Cerebellar nuclear complex (tissue), 1 donor: ENCODE measurements at places on chromosomes 1 and 21.
A peak's percentile ranks its signal among the peaks of the same experiment; 100 is the strongest.

DNA sequence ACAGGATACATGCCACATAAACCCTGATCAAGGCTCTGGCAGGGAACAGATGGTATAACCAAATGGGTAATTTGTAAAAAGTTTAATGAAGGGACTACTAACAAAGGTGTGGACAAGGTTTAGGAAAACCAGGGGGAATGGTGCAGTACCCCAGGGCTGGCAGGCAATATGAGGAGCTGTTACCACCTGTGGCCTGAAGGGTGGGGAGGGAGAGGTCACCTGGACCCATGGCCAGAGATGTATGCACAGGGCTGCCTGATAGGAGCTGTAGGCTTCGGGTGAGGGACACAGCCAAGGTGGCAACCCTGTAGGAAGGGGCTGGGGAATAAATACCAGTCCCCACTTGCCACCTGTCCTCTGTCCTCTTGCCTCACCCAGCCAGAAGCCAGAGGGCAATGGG lies 51.4 kb upstream of the ID3 start:
- DNase-seq = no peak

DNA sequence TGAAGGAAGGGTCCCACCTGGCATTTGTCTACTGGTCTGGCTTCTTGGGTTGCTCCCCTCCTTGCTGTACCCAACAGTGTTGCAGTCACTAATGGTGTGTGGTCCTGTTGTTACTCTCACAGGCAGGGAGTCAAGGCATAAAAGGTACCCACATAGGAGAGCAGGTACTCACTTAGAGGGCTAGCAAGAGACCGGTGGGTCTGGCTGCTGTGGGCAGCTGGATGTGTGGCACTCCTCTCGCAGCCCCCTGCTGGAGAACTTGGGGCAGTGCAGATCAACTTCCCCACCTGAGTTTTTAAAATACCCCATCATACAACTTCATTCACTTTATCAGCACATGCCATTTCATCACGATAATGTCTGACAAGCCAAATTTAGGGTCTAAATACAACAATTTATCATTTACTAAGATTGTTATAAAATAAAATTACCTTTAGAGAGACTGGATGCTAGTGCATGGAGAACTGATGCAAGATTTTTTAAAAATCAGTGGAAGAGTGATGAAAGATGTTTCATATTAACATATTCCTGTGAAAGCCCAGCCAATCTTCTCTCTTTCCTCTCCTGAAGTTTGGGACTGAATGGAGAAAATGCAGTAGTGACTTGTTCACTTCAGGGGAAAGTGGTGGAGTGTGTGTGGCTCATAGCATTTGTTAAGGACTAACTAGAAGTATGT lies 42.8 kb downstream of the ACP6 start:
- no peak for DNase-seq

DNA sequence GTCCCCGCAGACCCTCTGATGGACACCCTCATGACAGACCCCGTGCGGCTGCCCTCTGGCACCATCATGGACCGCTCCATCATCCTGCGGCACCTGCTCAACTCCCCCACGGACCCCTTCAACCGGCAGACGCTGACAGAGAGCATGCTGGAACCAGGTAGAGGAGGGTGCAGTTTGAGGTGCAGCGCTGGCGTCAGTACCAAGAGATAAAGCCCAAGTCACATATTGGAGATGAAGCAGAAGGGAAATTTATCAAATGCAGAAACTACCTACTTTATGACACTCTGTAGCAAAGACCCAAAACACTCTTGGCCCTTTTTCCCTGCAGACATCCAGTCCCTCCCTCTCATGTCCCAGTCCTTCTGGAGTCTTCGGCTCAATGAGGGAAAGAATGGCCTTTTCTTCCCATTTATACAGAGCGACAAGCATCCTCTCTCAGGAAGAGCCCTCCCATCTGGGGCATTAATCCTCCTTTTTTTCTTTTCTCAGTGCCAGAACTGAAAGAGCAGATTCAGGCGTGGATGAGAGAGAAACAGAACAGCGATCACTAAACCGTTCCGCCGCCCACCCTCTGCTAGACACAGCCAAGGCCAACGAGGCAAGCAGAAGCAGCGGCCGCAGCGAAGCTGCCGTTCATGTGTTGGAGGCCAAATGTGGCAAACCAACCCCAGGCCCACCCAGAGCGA lies 30.8 kb upstream of the KIF1B start:
- DNase-seq = peak; percentile 44

GRCh38 chr1:3454811-3455618 lies 550 bp downstream of the ARHGEF16 start:
- DNase-seq = no peak

DNA sequence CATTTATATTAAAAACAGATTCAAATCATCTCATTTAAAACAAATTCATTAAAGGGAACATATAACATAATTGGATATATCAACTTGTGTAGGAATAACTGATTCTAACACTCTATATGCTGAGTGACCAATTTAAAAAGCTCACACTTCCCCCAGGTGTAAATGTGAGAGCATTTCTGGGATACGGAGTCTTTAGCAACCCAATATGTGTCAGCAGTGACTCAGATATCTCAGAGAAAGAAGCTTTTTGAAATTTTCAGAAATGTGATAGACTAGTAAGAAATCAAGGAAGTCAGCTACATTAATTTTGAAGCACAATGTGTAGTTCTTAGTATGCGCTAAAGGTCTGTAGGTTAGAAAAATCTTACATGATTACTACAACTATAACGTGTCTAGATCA lies 87.9 kb upstream of the SERTAD4 start:
- DNase-seq = no peak

GRCh38 chr21:31531967-31532366 lies 127.5 kb upstream of the SOD1 start:
- no peak for DNase-seq

DNA sequence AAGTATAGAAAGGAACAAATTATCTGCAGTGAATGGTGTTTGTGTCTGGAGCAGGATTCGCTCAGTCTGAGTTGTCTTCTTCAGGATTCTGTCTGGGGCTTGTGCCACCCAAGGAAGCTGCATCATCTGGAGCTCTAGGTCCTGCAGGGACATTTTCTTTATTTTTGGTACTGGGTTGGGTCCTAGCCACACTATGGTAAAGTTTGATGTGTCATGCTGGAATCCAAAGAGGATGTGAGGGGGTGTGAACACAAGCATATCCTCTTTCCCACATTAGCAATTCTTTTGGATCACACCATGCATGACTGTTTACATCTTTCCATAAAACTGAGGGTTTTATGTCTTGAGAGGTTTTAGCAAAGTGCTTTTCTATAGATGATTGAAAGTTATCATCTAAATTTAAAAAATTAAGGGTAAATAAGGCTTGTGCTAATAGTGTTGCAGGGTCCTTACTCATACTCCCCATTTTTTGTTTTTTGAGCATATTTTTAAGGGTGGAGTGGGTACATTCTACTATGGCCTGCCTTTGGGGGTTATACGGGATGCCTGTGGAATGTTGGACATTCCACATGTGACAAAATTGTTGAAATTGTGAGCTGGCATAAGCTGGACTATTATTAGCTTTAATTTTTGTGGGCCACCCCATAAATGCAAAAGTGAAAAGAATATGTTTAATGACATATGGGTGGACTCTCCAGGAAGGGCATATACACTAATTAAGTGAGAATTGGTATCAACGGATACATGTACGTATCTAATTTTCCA lies 152.0 kb upstream of the HMCN1 start:
- no peak for DNase-seq

DNA sequence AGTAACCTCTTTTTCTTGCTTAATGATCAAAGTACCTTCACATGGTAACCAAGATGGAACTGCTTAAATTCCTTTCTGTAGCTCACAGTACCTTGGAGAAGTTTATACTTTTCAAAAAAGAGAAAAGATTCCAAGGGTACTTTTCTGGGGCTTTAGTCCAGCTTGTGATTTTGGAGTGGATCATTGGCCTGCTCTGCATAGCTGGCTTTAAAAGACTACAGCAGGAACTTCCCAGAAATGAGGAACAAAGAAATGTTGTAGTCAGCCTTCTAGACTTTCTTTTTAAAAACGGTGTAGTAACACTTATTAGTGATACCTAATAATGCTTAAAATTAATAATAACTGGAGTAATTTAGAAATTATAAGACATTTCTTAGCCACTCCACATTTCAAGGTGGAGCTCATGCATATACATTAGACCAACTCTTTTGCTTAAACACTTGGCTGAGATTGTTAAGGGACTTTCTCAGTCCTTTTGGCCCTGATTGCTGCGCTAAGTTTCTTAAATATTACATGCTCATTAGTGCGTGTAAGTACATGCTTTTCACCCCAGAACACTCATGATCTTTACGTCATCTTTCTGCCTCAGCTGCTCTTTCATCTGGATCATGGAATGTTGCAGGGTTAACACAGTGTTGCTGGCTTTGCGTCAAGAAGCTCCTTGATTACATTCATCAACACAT lies 57.3 kb downstream of the SDCCAG8 start:
- DNase-seq = no peak

DNA sequence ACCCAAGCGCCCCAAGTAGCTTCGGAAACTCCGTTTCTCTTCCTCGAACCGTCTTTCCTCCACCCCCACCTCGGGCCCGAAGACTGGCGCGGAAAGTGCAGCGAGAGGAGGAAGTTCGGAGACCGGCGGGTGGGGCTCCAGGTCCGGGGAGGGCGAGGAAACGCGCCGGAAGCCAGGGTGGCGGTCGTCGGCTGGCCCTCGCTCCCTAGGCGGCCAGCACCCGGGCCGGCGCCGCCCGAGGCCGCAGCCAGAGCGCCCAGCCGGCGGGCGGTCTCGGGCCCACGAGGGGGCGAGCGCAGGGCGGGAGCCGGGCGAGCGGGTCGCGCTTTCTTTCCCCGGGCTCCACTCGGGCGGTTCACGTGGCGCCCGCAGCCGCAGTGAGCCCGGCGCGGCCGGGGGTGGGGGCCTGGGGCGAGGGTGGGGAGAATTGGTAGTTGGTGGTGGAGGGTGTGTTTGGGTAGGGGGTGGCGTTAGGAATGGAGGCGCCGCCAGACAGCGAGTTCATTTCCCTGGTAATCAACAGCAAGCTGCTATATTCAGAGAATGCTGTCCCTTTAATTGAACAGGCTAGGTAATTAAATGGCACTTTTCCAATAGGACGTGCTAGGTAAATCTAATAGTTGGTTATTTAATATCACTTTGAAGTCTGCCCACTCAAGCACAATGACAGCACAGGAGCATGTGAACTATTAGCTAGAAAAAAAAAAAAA lies 6.7 kb downstream of the LMO4 start:
- DNase-seq = no peak

GRCh38 chr1:222009105-222009730 lies 267.3 kb upstream of the DUSP10 start:
- DNase-seq = no peak

DNA sequence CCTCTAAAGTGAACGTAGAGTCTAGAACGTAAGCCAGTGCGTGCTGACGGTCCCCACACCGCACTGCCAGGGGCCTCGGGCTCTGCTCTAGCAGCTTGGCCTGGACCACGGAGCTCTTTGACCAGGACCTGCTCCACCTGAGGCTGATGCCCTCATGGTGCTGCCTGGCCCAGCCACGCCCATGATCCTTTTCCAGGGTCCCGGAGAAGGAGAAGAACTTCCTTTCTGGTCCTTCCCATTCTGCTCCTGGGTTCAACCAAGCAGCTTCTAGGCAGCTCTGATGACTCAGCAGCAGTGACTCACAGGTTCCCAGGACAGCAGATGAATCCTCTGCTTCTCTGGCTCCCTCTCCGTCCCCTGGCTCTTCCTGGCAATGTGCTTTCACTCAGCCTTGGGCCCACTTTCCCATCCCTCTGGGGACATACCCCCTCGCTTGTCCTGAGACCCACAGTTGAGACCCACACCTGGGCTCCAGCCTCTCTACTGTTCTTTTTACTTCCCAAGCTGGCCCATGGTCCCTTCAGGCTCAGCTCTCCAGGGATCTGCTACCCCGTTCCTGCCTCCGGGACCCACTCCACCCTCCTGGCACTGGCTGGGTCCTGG lies 246.3 kb upstream of the RAB4A start:
- no peak for DNase-seq

- no peak for DNase-seq
Measured at GRCh38 chr1:58608297-58608696, 31.2 kb upstream of the TACSTD2 start.

DNA sequence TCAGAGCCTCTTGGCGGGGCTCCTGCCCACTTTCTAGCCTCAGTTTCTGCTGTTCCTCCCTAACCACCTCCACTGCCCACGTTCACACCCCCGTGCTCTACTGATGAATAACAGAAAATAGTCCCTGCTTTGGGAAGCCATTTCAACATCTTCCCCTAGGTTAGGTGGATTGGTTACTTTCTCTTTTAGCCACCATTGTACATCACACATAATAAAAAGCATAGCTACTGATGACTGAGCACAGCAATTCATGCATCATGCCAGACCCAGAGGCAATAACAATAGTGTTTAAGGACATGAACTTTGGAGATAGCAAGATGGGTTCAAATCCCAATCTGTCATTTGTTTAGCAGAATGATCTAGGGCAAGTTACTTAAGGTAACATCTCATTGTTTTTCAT lies 74.6 kb downstream of the COLGALT2 start:
- DNase-seq = no peak

DNA sequence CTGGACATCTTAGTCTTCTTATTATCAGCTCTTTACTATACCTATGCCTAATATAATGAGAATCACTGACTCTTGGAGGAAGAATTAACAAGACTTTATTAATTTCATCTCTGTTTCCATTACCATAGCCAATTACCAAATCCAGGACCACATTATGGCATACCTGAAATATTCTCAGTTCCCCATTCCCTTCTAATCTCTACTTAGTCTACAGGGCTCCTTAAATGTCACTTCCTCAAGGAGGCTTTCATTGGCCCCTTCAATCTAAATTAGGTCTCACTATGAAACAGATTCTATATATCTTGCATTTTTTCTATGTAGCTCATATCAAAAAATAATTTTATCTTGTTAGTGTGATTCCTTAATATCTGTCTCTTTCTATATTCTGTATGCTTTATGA lies 371.2 kb downstream of the PTBP2 start:
- DNase-seq = no peak

- DNase-seq = no peak
Measured at GRCh38 chr1:82700476-82700875, 899.7 kb downstream of the ADGRL2 start.

GRCh38 chr1:32753532-32754316 lies 51.2 kb upstream of the SYNC start:
- no peak for DNase-seq

GRCh38 chr1:230284891-230285290 lies 141.2 kb downstream of the PGBD5 start:
- DNase-seq = no peak

- DNase-seq = no peak
Measured at GRCh38 chr1:231553320-231553719, 24.9 kb downstream of the TSNAX start.

DNA sequence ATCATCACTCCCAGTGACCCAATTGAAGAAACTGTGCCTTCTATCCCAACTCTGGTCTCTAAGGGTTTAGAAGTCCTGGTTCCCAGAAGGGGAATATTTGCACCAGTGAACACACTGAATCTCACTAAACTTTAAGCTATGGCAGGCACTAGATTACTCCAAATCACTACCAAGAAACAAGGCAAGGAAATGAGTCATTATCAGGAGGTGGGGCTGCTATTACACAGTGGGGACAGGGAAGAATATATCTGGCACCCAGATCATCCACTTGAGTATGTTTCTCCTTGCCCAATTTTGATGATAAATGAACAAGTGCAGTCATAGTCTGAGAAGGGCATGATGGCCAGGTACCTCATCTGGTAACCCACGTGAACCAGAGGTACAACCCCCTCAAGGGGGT lies 7.0 kb downstream of the MRPL9 start:
- DNase-seq = no peak
